Stimulated activated CD4-positive, alpha-beta T cell treated with anti-CD3 and anti-CD28 coated beads, Interleukin-4, amount 100 ng/mL, for 4 hours (primary cell): ENCODE measurements at places on chromosomes 11 and 22.
A peak's percentile ranks its signal among the peaks of the same experiment; 100 is the strongest.

GRCh38 chr22:22342697-22343580 lies 98.4 kb downstream of the VPREB1 start:
- DNase-seq = peak; percentile 68

GRCh38 chr11:110031171-110031570 lies 62.0 kb upstream of the ZC3H12C start:
- no peak for DNase-seq

DNA sequence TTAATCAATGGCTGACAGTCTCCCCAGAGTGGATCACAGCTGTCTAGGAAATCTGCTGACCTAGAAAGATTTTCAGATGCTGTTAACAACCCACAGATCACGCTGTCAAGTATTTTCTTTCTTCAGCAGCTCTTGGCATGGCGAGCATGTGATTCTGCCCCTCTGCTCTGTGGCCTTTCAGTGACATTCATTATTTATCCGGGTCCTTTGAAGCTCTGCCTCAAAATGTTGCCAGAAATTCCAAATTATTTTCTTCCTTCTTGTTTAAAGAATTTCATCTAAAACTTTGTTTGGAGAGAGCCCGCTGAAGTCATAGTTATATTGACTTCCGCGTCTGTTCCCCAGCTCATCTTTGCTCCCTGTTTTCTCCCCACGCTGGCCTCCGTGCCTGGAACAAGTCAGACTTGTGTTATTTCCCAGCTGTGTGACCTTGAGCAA lies 134.1 kb downstream of the COMMD9 start:
- DNase-seq = no peak

- no peak for DNase-seq
Measured at GRCh38 chr11:31964181-31964580, 126.7 kb upstream of the RCN1 start.

DNA sequence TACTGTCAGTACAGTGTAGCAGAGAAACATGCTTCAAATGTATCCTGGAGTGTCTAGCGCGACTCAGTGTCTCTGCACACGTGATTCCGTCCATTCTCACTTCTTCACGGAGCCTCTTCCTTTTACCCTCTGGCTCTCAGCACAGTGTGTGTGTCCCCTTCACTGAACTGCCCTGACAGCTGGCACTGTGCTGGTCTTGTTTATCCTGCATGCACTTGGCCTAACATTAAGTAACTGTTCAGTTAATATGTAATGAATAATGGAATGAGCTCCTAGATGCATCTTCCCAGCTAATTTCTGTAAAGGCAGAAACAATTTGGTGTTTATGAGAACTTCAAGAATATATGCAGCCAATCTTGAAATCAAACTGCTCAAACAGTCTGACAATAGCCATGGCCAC lies 44.4 kb downstream of the KMT5B start:
- no peak for DNase-seq

DNA sequence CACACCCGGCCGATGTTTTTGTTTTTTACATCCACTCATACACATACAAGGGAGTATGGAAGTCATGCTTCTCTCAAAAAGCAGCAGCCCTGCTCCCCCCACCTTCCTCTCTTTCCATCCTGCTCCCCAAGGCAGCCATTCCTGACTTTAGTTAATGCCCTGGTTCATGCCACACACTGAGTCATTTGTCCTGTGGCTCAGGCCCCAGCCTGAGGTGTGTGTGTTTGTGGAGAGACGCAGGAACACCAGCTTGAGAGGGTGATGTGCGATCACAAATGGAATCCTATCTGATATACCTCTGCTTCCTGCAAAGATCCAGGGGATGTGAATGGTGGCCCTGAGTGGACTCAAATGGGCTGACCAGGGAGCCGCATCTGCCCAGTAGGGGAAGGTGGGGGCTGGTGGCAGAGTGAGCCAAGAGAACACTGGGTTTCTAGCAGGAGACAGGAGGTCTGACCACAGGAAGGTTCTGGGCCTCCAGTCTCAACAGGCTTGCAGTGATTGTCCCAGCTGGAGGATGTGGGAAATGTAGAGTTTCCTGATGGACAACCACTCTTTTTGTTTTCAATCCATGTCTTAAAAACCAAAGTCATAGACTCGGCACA lies 86.7 kb downstream of the OSBP2 start:
- DNase-seq = no peak

DNA sequence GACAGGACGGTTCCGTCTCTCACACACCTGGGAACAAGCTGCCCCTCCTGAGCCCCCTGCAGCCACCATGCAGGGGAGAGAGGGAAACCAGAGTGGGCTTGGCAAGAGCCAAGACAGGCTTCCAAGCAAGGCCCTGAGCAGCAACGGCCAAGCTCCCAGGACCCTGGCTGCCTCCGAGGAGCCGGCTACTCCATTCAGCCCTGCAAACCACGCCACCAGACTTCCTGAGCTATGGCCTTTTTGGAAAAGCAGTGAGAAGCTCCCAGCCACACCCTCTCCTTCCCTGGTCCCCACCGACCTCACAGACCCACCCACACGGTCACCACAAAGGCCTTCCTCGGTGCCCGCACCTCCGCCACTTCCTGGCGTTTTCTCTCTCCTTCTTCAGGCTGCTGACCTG lies 479.0 kb downstream of the BRD1 start:
- no peak for DNase-seq

GRCh38 chr11:127996825-127997224 lies 590.5 kb downstream of the ETS1 start:
- DNase-seq = no peak

DNA sequence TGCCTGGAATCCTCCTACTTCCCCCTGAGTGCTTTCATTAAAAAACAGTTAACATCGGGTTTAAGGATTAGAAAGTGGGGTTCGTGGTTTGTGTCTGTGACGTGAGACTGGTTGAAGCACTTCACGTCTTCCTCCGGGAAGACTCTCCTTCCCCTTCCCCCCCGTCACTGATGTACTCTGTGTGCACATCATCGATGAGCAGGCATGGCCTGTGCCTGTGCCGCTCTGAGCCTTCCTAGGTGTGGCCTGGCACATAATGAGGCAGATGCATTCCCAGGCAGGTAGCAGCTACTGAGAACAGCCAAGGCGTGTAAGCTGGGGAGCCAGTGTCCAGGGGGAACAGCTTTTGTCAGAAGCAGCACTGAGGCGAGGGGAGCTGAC lies 93.8 kb downstream of the BCR start:
- no peak for DNase-seq

DNA sequence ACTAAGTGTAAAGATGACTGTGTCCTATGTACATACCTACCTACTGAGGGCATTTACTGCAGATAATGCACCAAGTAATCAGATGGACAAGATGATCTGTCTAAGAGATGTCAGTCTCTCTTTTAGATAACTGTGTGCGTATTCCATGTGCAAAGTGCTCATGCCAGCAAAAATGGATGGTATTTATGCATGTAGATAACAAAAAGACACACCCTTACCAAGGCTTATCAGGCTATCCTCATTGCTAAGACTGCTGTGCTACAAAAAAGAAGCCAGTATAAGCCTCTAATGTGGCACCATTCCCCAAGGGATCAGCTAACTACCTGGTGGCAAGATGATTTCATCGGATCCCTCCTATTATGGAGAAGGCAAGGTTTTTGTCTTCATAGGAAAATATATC lies 34.3 kb upstream of the CD44 start:
- DNase-seq = no peak

GRCh38 chr11:13223112-13223511 lies 54.5 kb upstream of the BMAL1 start:
- DNase-seq = no peak

DNA sequence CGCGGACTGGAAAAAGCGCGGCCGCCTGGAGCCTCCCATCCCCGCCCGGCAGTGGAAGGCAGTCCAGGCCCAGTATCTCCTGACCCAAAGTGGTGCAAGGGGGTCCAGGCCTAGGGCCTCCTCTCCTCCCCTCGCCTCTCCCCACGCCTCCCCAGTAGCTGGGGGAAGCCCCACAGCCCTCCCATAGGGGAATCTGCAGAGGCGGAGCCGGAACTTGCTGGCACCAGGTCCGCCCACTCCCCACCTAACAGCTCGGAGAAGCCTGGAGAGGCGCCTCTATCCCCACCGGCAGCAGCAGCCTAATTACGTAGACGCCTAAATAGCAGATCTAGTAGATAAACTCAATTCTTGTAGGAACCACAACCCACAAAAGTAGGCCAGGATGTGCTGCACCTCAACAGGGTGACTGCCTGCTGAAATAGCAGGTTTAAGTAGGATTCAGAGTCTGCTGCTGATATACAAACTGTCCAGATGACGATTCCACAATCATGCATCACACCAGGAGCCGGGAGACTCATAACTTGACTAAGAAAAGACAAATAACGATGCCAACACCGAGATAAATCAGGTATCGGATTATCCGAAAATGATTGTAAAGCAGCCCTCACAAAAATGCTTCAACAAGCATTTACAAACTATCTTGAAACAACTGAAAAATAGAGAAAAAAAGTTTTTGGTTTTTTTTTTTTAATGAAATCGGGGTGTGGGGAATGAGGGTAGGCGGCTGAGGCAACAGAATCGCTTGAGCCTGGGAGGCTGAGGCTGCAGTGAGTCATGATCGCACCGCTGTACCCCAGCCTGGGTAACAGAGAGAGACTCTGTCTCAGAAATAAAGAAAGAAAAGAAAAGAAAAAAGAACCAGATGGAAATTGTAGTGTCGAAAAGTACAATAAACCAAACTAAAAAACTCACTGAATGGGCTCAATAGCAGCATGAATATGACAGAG lies 11.4 kb upstream of the BRD1 start:
- DNase-seq = peak; percentile 93

- DNase-seq = no peak
Measured at GRCh38 chr11:72826191-72826941, 12.2 kb downstream of the ATG16L2 start.

- no peak for DNase-seq
Measured at GRCh38 chr22:47543447-47543846, 781.0 kb downstream of the TBC1D22A start.

DNA sequence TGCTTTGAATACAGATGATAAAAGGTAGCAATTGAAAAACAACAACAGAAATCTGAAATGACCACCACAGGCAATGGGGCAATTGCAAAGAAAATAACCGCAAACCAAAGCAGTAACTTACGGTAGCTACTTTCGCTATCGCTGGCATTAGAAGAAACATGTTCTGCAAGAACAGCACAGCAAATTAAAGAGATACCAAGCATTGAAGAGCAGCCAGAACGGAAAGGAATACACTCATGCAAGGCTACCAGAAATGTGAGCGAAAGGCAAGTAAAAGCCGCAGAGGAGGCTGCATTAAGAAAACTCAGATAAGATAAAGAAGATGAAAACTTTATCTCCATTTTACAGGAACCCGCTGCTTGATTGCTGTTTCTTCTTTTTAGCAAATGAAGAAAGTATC lies 194.1 kb upstream of the CCDC90B start:
- DNase-seq = no peak

GRCh38 chr11:63371396-63371795 lies 1.8 kb downstream of the SLC22A9 start:
- no peak for DNase-seq

DNA sequence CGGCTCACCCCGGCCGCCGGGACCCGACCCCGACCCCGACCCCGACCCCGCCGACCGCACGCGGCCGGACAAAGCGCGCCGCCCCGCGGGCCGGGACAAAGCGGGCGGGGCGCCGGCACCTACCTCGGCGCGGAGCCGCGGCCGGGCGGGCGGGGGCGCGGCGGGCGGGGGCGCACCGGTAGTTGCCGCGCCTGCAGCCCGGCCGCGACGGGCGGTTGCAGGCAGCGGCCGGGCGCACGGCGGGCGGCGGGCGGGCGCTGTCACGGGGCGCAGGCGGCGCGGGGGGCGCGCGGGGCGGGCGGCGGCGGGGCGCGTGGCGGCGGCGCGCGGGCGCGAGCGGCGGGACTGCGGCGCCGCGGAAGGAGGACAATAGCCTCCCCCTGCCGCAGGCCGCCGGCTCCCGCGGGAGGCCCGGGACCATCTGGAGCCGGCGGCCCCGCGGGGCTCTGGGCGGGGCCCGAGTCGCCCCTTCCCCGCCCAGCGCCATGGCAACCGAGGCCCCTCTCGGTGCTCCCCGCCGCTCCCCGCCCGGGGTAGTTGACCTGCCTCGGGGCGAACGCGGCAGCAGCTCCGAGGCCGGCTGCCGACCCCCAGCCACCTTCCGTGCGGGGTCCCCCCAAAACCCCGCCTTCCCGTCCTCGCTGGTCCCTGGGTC lies 851 bp downstream of the SPTBN2 start:
- DNase-seq = no peak

DNA sequence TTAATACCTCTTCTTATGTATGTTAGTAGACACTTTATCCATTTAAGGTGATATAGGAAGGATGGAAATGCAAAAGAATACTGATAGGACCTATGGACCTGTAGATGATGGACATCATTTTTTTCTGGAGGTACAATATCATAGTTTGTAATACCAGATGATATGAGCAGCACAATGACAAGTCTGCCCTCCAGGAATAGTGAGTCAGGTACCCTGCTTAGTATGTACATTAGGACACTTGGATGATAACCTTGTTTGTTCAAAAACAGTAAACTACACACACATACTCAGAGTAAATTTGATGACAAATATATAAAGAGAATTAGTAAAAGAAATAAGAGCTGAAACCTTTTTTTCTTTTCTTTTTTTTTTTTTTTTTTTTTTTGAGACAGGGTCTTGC lies 58.7 kb upstream of the B3GNT6 start:
- no peak for DNase-seq

- peak; percentile 41 for DNase-seq
Measured at GRCh38 chr11:59283825-59284772, 71.4 kb upstream of the MPEG1 start.

GRCh38 chr11:67492069-67492727 lies 9.4 kb downstream of the AIP start:
- DNase-seq = no peak

DNA sequence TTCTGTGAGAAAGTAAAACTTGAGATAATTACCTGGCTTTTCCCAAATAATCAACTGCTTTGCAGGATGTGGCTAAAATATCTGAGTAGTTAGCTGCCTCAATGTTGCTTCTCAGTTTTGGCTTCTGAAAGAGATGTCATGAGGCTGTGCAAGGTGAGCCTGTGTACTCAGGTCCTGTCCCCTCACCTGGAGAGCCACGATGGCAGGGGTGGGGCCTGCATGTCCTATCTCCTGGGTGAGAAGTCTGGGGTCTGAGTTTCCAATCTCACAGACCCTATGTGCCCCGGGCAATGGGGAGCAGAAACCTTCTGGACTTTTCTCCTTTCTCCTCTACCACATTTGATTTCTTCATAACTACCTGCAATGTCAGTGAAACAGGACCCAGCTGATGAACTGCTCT lies 338.6 kb upstream of the B3GAT1 start:
- DNase-seq = no peak

GRCh38 chr11:131624531-131624930 lies 254.1 kb downstream of the NTM start:
- no peak for DNase-seq
